NCI-H524 (cell line): ENCODE measurements at places on chromosomes 7 and 10.

- DNase-seq, result no peak
Observed at GRCh38 chr7:30327813-30328212, 43.4 kb downstream of the ZNRF2 start.

- no peak for DNase-seq
Observed at GRCh38 chr10:107056182-107056581, 108.3 kb downstream of the SORCS1 start.

DNA sequence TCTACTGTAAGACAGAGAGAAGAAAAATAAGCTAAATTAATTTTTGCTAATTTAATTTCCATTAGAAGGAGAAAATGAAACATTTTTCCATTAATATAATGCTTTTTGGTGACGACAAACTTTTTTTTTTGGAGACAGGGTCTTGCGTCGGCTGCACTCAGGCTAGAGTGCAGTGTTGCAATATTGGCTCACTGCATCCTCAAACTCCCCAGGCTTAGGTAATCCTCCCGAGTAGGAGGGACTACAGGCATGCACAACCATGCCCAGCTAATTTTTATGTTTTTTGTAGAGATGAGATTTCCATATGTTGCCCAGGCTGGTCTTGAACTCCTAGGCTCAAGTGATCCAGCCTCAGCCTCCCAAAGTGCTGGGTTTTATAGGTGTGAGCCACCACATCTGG lies 229.8 kb upstream of the LRRN3 start:
- no peak for DNase-seq

DNA sequence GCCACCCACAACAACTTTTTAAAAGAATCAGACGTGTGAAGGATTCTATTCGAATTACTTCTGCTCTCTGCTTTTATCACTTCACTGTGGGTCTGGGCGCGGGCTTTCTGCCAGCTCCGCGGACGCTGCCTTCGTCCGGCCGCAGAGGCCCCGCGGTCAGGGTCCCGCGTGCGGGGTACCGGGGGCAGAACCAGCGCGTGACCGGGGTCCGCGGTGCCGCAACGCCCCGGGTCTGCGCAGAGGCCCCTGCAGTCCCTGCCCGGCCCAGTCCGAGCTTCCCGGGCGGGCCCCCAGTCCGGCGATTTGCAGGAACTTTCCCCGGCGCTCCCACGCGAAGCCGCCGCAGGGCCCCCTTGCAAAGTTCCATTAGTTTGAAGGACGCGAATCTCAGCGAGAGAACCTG lies 461 bp upstream of the HTRA1 start:
- no peak for DNase-seq

GRCh38 chr10:86961481-86962091 lies 3.2 kb downstream of the SNCG start:
- no peak for DNase-seq

DNA sequence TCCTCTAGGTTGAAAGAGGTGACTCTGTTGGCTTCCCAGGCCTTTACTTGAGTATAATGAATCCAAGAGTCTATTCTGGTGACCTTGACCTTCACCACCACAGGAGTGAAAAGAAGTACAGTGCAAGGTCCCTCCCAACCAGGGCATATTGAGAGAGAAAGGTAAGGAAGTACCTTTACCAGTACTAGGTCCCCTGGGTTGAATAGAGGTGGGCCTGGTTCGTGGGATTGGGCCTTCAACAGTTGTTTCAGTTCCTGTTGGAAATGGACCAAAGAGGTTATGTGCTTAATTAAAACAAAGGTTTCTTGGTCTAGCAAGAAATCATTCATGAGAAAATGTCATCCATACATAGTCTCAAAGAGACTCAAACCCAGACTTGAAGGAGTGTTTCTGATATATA lies 6.4 kb upstream of the SFTPA1 start:
- no peak for DNase-seq

GRCh38 chr7:16649196-16649595 lies 3.2 kb downstream of the BZW2 start:
- no peak for DNase-seq

DNA sequence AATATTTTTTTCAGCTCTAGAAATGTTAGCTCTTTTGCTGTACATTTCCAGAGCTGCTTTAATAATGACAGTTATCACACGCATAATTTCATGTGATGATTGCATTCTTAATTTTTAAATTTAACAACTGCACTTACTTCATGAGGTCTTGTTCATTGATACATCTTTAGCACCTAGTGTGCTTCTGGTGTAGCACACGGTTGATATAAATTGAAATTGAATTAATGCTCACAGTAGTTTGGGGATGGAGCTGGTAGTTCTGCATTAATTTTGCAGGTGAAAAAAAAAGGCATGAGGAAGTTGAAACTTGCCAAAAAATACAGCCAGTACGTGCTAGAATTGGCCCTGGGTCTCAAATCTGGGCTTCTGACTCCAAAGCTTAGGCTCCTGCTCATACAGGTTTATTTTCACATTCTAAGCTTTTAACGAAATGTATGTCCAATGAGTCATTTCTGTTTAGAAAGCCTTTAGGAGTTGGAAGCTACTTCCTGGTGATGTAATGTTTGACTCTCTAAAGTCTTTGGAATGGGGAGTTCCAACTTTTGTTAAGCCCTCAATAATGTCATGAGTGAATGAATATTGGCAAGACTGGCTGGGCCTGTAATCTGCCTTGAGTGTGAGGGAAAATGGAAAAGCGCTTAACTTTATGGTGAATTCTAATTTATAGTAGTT lies 62.5 kb downstream of the DAGLB start:
- no peak for DNase-seq

DNA sequence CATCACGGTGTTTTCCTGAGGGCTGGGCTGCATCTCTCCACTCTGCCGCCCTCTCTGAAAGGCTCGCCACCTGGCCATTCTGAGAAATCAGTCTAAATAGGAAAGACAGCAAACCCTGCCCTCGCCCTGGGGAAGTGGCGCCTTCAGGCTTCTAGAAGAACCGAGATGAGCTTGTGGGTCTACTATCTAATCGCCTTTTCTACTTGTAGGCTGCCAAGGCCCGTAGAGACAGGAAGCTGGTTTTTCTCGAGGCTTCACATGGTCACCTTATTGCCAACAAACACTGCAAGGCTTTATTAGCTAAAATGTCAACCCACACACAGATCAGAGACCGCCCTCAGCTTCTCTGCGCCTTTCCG lies 21.4 kb downstream of the LAT2 start:
- no peak for DNase-seq

- DNase-seq, result peak; percentile 4
Observed at GRCh38 chr10:47195274-47195885, 104.6 kb upstream of the GDF10 start.

DNA sequence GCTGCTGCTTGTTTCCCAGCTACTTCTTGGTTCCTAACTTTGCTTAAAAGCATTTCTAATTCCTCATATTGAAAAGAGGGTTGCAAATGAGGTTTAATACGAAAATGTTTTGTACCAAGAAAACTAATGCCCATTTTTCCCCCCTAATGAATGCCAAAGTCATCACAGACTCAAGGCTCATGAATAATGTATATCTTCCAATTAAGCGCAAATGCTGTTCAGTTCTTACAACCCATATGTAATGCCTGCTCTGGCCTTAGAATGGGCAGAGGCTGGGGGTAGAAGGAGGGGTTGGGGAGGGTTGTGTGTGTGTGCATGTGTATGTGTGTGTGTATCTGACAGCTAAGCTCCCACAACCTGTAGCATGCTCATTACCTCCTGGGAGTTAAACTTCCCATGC lies 901.7 kb downstream of the KCNMA1 start:
- DNase-seq, result peak; percentile 47

DNA sequence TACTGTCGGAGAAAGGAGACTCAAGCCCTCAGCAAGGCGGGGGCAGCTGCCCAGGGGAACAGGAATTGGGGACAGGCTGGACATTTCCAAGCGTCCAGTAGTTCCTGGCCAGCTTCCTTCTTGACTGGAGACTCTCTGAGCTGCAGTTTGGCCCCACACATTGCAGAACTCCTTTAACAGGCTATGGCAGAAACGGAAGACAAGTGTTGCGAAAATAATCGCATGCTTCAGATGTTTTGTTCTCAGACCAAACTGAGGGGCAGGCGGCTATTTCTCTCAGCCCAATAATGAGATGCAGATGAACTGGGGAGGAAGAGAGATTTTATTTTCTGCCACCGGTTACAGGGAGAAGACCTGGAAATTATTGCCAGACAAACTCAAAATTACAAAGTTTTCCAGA lies 88.0 kb upstream of the PFKP start:
- no peak for DNase-seq

DNA sequence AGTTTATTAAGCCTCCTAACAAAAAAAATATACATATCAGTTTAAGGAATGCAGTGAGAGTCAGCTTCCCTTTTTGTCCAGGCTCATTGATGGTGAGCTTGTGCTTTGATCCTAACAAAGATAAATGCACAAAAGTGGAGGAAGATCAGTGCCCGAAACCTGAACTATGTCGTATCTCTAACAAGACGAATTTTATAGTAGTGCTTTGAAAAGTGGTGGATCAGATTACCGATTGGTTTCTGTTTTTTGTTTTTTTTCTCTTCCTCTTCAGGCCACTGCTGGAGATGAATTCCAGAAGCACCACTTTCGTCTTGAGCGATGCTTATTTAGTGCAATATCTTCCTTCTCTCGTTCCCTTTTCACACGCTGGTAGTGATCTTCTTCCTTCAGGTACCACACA lies 72.8 kb downstream of the RHOBTB1 start:
- no peak for DNase-seq

GRCh38 chr10:123760356-123761037 lies 94.3 kb downstream of the GPR26 start:
- no peak for DNase-seq

DNA sequence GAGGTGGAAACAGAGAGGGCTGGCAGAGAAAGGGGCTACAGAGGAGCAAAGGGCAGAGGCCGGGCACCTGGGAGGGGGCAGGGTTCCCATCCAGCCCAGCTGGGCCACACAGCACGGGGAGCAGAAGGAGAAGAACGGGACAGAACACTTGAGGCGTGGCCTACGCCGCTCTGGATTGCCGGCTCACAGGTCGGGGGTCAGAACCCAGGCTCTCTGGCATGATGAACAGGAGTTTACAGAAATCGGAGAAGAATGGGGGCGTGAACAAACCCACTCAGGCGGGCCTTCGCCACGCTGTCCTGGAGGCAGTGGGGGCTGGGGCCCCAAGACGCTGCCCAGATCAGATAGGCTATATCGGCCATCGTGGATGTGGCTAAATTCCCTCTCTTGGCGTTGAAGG lies 362.2 kb upstream of the SHH start:
- no peak for DNase-seq

DNA sequence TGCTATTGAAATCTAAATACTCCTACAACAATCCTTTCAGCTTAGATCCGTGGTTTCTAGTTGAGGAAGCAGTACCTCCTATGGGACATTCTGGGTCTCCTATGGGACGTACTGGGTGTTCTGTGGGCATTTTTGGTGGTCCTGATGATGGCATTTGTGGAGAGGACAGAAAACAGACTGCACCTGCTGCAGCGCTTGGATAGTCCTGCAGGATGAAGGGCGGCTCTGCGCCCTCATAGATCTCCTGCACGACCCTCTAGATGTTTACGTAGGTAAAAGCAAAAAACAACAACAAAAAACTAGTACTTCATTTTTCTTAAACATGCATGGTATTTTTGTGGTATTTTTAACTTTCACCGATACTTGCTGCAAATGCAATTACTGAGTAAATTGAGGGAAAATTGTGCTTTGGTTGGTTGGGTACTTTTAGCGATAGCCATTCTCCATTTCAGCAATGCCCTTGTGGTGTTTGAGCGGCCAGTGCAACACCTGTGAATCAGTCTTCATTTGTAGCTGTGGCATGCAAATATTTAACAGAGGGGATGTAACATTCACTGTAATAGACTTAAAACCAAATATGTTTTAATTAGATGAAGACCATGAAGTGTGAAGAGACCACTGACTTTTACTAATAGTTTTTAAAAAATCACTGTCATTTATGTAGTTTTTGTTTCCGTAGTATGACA lies 461.2 kb downstream of the SDK1 start:
- DNase-seq, result no peak

- DNase-seq, result no peak
Observed at GRCh38 chr10:4622384-4622783, 203.6 kb upstream of the AKR1E2 start.

DNA sequence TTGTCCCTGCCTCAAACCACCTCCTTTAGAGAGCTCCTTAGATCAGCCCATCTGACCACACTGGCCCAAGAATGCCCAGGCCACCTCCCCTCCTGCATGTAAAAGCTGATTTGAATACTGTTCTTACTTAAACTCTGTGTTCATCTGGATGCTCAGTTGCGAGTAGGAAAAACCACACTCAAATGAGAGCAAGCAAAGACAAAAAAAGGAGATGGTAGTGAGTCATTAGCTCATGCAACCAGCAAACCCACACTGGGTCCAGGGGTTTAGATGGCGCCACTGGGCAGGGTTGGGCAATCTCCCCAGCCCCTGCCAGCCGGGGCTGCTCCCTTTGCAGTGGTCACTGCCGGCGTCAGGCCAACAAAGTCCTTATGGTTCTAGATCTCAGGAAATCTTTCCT lies 32.7 kb downstream of the TSPAN15 start:
- no peak for DNase-seq
